ENCODE measurements at places on chromosomes 2 and 18.

- no peak for DNase-seq
These were observed 31.4 kb upstream of the DUSP2 start for GRCh38 chr2:96176661-96177060.

DNA sequence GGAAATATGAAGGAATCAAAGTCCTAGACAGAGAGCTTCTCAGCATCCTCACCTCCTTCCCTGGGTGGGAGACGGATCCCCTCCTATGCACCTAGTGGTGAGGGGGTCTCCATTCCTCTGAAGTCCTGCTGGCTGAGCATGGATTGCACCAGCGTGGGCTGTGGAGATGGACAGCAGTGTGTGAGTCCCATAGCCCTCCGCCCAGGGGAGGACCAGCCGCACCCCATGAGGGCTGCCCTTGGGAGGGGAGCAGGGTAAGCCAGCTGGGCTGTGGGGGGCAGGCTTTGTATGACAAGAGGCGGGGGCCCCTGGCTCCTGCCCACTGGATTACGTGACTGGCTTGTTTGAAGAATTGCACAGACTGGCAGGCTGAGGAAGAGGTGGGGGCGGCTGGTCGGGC, 768.2 kb downstream of the GALR1 start:
- no peak for DNase-seq

DNA sequence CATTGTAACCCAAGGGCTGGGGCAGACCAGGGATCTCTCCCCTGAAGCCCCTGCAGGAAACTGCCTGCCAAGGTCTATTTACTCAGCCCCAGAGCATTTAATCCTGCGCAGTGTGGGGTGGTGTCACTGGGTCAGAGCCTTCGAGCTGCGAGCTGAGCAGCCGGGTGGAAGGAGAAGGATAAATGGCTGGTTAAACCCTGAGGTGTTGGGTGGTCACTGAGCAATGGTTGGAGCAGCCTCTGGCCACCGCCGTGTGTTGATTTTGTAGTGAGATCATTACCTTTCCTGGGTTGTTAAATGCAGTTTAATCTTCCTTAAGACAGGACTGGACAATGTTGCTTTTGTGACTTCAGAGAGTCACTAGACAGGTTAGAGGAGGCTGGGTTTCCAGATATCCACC, 98.1 kb downstream of the SETBP1 start:
- DNase-seq, result no peak

DNA sequence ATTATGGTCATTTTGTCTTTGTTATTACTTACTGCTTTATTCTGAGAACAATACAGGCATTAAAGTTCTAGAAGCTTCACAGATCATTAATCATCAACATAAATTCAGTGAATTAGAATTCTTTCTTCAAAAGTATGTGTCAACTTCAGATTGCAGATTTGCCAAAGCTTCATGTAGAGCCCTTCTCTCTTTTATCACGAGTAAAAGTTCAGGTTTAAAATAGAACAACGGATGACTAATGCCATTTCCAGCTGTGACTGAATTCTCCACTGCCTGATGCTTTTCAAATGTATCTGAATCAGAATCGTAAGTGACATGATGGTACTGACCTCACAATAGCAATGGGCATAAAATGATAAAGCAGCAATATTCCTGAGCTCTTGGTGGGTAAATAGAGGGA, 116.0 kb downstream of the ABCA12 start:
- DNase-seq, result no peak

DNA sequence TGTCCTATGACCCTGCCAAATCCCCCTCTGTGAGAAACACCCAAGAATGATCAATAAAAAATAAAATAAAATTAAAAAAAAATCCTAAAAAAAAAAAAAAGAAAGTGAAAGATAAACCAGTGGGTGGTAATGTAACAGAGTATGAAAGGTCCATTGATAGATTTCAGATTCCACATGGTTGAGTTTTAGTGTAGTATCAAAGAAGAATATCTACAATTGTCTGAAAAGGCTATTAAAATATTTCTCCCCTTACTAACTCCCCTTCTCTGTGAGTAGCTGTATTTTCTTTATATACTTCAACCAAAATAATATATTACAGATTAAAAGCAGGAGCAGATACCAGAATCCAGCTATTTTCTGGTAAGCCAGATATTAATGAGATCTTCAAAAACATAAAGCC, 92.8 kb downstream of the SPRED2 start:
- DNase-seq, result no peak

- DNase-seq, result no peak
These were observed 242.5 kb upstream of the HNMT start for GRCh38 chr2:137721733-137722132.

DNA sequence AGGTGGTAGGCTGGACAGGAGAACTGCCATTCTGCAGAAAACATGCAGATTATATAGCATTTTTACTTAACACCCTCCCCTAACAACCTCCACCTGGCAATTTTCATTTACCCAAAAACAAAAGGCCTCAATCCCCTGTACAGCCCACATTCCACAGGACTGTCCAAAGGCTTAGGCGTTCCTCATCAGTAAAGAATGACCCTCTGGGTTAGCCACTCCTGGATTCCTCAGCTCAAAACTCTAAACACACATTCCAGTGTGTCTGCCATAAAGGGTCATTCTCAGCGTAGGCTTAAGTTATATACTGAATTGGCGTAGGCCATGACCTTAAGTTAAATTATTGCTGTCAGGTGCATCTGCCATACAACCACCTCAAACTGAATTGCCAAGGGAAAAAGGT, 261.8 kb upstream of the CHAC2 start:
- DNase-seq, result no peak

DNA sequence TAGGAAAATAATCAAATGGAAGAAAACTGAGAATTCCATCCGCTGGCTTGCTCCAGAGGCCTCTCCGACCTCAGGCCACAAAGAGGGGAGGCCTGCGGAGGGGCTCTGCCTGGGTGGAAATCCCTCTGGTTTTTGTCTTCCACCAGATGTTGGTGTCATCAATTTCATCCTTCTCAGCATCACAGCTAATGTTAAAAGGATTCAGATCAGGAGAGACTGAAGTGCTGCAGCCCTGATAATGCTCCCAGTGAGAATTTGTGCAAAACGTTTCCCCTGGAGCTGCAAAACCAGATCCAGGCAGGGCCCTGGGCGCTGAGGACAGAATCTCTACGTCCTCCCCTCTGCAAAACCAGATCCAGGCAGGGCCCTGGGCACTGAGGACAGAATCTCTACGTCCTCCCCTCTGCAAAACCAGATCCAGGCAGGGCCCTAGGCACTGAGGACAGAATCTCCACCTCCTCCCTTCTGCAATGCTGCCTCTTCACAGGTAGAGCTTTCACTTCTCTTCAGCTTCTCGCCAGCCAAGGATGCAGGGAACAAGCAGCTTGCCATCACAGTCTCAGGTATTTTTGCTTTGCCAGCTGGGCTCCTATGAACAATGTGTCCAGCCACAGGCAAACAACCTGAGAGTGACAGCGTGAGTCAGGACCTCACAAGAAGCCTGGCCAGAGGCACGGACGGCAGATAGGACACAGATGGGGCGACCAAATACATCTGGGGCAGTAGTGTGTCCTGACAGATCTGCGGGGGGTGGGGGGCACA, 81.2 kb downstream of the TMEM18 start:
- no peak for DNase-seq

Measured in stimulated activated CD4-positive, alpha-beta T cell treated with anti-CD3 and anti-CD28 coated beads, Interleukin-1b, Interleukin-23, amount 100 ng/mL, for 24 hours (primary cell).